GM06990 (cell line): ENCODE measurements at places on chromosomes 5 and 9.

DNA sequence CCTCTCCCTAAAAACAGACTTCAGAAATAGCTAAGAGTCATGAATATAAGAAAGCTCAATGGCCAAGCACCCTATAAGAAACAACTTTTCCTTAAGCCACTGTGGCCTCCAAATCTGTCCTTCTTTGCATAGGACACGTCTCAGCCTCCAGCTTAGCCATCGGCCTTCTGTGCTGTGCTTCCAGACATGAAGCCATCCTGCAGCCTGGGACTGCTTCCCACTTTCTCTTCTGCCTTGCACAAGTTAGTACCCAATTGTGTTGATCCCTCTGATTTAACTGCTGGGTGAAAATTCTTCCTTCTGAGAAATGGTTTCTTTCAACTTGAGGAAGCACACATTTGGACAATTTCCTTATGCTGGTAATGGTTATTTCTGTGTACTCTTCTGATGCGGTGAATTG is 334.7 kb downstream of the MARCHF11 start:
- no peak for DNase-seq

GRCh38 chr5:57258052-57258451 is 84.2 kb downstream of the GPBP1 start:
- no peak for DNase-seq

GRCh38 chr5:143717400-143717799 is 94.6 kb upstream of the HMHB1 start:
- DNase-seq: no peak

DNA sequence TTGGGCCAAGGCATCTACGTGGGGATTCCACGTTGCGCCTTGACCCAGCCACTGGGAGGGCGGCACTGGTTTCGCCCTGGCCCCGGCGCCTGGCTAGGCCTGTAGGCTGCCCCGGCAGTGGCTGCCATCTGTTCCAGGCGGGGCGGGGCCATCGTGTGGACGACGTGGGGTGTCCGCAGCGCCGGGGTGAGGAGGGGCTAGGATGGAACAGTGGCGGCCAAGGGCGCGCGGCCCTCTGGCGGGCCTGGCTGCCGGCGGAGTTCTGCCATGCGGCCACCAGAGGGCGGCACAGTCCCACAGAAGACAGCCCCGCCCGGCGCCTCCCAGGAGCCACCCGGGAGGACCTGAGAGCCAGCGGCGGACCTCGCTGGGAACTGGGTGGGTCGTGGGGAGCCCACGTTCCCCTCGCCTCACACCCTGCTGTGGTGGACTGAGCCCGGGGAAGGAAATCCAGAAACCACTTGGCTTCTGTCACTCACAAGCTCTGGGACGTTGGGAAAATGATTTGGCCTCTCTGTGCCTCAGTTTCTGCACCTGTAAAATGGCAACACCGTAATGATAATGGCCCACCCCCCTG is 22.6 kb upstream of the RAPGEF1 start:
- DNase-seq: peak; percentile 68

DNA sequence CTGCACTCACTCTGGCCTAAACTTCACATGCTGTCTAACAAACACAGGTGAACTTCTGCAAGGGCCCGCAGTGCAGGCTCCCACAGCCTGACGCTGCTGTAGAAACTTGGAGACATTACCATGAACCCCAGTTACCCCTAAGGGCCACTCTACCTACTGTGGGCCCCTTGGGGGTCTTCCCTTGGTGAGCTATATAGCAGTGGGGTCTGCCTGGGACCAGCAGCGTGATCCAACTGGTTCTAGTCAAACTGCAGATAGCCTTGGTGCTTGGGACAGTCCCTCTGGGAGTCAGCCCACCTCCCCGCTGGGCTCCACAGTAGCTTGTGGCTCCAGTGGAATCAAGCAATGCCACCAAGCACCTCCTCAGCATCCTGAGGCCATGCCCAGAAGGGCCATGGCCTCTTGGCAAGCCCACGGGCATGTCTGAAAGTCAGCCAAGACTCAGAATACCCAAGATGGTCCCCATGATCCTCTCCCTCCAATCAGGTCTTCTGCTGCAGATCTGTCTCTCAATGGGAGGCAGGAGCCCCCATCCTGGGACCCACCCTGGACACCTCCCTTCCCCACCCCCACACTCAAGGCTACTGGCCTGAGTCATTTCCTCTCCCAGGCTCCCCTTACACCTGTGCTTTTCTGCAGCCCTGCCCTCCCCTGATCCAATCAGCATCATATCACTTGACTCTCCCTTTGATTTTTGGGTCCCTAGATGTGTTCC is 230.0 kb upstream of the IRX1 start:
- DNase-seq: no peak

DNA sequence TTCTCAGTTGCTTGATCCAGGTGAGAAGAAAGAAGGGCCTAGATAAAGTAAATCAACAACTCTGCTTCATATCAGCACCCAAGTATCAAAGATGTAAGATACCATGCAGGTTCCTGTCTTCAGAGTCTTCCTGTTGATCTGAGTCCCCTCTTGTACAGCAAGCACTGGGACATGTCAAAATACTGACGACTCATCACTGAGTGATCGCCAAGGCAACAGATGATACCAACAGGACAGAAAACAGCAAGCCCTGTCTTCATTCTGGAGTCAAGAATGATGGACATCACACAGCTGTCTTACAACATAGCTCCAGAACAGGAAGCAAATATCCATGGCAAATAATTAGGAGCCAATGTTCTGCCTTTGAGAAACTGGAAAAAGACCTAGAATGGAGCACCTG is 83.7 kb downstream of the TARS1 start:
- DNase-seq: no peak
